ENCODE measurements at places on chromosomes 4 and X.

GRCh38 chr4:164383358-164384220, 370.3 kb upstream of the SMIM31 start:
- DNase-seq = no peak

DNA sequence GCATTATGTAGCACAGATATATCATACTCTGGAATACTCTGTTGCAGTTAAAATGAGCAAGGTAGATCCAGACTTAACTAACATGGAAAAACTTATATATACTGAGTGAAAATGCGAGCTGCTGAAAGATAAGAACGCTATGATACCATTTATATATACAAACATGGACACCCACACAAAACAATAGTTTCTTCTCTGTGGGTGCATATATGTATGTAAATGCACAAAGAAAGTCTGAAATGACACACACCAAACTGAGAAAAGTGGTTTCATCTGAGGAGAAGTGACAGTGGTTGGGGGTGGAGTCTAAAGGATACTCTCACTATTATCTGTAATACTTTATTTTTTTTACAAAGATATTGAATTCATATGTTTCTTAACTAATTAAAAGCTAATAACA, 12.2 kb upstream of the FGF2 start:
- DNase-seq = no peak

DNA sequence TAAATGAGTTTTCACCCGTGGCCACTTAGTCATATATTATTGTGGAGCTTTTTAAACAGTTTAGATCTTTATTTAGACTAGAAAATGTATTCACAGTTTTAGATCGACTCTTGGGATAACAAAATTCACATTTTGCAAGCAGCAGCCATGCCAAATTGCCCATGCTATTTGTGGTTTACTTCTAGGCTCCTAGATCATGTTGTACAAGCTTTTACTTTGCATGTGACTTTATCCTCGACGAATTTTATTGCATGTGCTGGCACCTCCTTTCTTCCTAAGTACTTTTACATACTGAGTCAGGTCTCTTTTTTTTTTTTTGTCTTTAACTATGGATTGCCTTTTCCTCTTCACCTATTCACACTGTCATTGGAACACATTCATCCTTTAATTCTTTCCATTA, 23.2 kb downstream of the BBS12 start:
- no peak for DNase-seq

DNA sequence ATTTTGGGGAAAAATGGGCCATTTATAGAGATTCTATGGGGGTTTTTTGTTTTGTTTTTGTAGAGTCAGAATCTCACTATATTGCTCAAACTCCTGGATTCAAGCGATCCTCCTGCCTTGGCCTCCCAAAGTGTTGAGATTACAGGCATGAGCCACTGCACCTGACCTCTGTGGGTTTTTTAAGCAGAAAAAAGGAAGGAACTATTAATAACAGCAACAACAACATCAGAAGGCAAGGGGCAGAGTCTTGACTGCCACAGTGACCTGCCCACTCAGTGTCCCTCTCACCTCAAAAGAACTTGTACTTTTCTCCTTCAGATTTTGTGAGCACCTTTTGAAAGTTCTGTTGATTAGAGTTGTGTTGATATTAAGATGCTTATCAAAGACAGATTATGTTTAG, 48.1 kb downstream of the FNIP2 start:
- DNase-seq = no peak

DNA sequence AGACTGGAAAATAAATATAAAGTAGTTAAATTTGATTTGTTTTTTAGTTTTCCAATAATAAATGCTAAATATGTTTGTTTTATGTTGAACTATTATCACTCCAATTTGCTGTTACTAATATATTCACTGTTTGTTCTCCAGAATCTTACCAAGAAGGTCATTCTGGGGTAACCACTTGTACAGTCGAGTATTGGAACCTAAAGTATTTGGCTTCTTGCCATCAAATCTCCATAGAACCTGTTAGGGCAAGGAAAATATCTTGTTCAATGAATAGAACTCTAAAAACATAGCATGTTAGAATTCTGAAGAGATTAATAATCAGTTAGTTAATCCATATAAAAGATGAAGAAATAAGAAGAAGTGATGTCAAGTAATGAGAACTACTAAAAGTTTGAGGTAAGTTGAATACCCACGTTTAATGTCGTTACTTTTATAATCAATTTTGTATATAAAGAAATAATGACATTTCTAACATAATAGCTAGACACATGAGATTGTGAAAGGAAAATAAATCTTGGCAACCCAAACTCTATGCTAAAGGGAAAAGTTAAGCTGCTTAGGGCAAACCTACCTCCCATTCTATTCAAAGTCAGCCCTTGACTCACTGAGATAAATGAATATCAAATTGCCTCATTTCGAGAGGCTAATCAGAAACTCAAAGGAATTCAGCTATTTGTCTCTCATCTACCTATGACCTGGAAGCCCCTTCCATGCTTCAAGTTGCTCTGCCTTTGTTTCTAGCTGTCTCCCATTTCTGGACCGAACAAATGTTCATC, 15.3 kb downstream of the UGT2B15 start:
- no peak for DNase-seq

GRCh38 chr4:163697121-163697520, 202.6 kb downstream of the TMA16 start:
- DNase-seq = no peak

DNA sequence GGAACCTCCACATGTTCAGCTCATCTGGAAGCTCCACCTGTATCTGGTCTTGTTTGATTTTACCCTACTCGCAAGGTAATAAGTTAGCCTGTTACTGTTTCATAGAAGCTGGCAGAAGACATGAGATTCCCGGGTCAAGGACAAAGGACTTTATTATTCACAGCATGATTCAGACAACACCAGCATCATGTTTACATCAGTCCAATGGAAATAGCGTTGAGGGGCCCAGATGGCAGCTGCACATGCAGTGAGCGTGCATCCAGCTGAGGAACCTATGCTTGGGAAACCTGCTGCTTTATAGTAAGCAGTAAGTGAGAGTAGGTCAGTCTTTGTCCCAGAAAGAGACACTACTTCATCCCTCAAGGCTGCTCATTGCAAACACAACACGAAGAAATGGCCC, 19.8 kb downstream of the TSPAN5 start:
- DNase-seq = no peak

DNA sequence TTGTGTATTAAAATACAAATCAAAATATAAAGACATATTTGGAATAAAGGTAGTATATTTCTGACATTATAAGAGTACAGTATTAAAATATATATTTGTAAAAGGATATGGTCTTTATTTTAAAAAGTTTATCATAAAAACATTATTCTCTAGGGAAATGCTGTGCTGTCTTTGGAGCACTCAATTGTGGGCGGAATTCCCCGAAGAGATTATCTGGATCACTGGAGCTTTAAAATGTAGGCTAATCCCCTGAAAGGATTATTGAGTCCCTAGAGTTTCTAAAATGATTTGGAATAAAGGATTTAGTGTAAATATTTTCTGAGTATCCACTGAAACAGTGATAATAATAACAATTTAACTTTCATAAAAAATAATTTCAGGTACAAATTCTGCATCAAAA, 1239.4 kb downstream of the TECRL start:
- no peak for DNase-seq

DNA sequence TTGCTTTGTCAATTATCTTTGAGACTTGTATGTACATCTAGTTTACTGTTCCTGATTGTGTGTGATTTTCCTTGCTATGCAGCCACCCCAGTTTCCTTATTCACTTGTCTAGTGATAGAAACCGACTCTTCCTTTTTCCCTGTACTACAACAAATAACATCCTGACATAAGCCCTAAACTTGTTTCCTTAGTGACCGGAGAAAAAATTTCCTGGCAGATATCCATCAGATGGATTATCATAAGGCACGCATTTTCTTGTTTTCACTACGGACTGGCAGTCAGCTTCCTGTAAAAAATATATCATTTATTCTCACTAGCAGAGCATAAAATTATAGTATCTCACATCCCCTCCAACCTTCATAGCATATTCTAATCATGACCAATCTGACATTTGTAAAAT, 410.7 kb downstream of the CENPC start:
- DNase-seq = no peak

DNA sequence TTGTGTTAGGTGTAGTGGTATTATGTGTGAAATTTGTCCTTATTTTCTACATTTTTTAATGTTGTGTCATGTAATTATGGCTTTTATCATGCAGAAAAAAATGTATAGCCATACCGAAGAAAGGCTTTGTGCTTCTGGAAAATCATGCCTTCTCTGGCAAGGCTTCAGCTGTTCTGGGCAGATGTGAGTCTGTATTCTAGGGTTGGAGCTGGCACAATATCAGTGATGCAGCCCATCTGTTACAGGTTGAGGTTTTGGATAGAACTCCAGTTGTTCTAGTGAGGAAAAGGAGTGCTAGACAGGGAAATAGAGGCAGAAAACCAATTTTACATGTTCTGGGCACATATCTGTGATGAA, 44.8 kb upstream of the PRSS12 start:
- DNase-seq = no peak

DNA sequence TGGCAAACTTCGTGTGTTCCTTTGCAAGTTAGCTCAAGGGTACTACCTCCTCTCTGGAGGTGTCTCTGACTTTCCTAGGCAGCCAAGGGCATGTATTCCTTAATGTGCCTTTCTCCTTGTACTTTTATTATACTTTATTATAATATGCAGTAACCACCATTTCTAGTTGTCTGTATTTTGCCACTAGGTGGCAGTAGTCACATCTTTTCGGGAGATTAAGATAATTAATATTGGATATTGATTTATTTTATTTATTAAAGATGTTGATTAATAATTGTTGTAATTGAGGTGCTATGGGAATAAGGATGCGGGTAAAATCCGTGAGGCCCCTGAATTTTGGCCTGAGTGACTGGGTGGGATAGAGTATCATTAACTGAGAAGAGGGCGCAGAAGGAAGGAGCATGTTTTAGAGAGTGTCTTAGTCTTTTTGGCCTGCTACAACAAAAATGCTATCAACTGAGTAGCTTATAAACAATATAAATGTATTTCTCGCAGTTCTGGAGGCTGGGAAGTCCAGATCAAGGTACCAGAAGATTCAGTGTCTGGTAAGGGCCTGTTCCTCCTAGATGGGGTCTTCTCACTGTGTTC, 153.3 kb downstream of the TMEM164 start:
- DNase-seq = no peak

- DNase-seq = no peak
Measured at GRCh38 chrX:32896088-32896487, 315.3 kb downstream of the DMD start.

GRCh38 chr4:71415491-71415890, 76.7 kb downstream of the SLC4A4 start:
- no peak for DNase-seq

DNA sequence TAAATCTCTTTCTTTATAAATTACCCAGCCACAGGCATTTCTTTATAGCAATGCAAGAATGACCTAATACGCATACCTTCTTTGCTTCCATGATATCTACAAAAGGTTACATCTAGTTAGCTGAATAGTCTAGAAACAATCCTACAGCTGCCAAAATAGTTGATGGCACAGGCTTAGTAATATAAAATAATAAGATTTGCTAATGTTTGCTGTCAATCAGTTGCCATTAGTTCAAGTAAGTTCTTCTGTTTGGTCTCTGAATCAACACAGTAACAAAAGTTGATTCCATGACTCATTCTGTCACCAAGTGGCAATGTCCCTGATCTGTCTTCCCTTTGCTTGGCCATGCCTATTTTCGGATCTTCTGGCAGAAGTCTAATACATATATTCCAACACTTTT, 470.2 kb downstream of the SPRY1 start:
- DNase-seq = no peak

DNA sequence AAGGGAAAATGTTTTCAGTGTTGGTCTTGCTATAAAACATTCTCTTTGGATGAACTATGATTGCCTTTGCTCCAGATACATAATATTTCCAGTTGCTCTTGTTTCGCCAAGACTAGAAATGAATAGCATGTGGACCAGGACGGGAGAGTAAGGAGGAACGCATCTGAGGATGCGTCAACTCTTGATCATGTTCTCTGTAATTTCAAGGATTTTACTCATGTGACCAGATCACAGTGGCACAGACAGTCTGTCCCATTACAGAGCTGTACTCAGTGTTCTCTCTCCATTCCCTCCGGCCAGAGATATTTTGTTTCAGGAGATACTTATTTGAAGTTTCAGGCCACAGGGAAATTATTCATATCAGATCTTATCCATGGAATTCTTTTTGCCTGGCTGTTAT, 266.6 kb downstream of the MID1IP1 start:
- no peak for DNase-seq

- no peak for DNase-seq
Measured at GRCh38 chrX:152992115-152992514, 1.8 kb downstream of the PNMA5 start.

DNA sequence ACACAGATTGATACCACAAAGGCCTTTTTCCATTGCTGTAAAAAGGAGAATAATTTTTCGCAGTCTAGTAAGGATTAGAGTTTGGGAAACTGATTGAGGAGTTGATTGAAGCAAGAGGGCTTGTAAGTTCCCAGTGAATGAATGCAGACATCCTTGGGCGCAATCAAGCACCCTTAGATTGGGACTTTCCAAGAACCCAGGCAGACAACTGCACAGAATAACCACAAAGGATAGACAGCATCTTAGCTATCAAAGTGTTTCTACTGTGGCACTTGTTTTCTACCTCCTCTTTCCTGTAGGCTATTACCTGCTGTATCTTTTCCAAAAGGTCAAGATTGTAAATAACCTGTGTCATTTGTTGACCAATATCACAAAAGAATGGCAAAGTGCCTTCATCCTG, 2.6 kb downstream of the COX18 start:
- DNase-seq = no peak

DNA sequence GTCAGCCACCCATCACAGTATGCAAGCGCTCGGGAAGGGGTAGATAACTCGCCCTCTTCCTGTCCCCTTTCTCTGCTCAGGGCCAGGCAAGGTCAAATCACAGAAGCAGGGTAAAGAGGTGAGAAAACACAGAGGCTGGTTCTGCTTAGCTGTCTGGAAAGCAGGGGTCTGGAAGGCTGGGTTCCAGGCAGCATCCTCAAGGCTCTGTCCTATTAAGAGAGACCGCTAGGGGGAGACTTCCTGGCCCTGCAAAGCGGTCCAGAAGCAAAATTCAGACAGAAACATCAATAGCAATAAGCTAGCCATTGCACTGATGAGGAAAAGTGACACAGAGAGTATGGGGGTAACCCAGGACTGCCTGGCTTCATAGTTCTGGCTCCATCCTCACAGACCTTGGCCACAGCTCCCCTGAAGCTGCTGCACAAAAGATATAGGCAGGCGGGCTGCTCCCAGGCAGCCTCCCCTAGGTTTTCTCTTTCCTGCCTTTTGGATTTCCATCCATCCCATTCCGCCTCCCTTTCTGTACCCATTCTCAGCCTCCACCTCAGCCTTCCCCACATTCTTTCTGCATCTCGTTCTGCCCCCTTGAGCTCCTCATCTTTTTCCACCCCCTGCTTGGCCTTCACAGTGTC, 308.5 kb downstream of the EVC2 start:
- DNase-seq = no peak

DNA sequence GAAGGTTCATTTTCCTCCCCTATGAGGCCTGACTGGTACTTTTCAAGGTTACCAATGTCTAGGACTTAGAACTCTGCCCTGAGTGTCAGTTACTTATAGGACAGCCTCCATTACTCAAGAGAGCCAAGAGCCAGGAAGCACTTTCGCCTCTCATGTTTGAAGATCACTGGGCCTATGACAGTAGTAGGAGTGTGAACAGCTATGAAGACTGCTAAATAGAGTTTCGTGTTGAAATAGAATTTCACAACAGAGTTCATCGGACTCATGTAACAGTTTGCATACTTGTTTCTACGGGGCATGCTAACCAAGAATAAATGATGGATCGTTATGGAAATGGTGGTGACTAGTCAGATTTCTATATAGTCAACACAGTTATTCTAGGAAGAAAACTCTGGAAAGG, 97.8 kb upstream of the GPC4 start:
- DNase-seq = no peak
